ENCODE measurements at places on chromosomes 4 and X.

DNA sequence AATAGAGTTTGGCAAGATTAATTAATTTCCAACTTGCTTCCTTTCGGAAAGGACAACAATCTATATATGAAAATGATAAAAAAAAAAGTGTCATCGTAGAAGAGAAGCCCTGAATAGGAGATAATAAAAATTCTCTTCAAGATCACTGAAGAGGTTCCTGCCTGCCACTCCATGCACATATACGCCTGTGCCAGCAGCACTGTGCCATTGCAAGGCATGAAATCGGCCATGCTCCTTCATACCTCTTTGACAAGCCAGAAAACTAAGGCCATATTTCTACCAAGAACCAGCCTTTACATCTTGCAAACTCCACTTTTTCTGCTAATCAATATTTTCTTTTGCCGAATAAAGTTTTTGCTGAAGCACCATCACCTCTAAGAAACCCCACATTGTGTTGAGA lies 365.5 kb downstream of the CXXC4 start:
- no peak for DNase-seq

- DNase-seq = no peak
Observed at GRCh38 chrX:41684138-41684537, 4.6 kb upstream of the GPR34 start.

DNA sequence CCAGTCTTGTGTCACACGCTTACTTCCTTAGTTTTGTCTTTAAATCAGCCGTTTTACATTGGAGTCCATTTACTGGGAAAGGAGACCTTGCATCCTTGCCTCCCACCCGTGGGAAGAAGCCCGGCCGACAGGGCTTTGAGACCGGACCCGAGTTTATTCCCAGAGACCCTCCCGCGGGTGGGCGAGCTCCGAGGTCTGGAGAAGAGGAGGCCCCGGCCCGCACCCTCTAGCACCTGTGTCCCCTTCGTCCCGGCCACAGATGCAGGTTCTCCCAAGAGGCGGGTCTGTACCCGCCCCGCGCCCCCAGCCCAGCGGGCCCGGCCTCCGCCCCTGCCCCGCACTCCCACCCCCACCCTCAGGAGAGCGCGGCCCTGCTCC lies 3.8 kb upstream of the SLC26A1 start:
- no peak for DNase-seq

- DNase-seq = no peak
Observed at GRCh38 chr4:182144626-182145333, 98.4 kb upstream of the TENM3 start.

DNA sequence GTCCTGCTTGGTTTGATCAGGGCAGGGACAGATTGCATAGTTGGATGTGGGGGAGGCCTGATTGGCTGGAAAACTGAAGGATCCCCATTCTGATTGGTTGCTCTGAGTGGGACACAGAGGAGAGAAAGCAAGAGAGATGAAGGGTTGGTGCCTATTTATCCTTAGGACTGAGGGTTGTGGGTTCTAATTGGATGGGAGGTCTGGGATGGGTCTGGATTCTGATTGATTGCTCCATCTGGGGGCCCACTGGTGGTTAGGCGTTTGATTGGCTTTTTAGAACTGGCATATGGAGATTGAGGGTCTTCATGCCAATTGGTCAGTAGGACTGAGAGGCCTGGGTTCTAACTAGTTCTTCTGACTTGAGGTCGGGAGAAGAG lies 644 bp upstream of the EBP start:
- DNase-seq = no peak

DNA sequence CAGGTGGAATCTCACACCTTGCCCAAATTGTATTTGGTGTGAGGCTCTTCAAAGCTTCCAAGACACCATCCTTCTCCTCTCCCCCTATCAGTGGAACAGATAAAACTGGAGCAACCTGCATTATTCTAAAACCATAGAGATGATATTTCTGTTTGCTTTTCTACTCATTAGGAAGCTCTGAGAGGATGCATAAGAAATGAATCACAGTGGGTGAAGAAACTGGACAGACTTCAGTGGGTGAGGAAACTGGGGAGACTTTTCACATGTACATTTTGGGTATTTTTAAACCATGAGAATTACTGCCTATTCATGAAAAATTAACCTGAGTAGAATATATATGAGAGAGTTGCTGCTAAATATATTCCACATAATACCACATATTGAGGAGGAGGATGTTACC lies 16.4 kb downstream of the HAND2 start:
- no peak for DNase-seq

GRCh38 chrX:118347131-118347530 lies 1.2 kb downstream of the WDR44 start:
- no peak for DNase-seq

GRCh38 chr4:141899541-141899940 lies 263.2 kb downstream of the IL15 start:
- DNase-seq = no peak

GRCh38 chr4:26197018-26197779 lies 123.6 kb upstream of the RBPJ start:
- DNase-seq = peak; percentile 39

DNA sequence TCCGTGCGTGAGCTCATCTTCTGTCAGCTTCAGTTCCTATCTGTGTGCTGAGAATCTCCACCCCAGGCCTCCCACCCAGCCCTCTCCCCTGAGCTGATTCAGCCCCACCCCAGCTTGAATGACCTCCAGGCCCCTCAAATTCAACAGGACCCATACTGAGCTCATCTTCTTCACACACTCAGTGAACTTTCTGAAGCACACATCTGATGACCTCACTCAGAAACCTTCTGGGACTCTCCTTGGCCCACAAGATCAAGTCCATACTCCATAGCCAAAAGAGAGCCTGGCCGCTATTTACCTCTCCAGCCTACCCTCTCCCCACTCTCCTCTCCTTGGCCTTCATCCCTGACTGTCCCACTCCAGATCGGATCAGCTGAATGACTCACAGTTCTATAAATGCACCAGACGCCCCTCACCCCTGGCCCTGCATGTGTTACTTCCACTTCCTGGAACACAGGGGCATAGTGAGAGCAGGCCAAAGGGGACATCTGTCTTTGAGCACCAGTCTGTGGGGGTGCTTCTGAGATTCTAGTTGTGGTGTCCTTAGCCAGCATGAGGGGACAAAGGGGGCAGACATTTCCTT lies 62.5 kb downstream of the PJA1 start:
- no peak for DNase-seq

DNA sequence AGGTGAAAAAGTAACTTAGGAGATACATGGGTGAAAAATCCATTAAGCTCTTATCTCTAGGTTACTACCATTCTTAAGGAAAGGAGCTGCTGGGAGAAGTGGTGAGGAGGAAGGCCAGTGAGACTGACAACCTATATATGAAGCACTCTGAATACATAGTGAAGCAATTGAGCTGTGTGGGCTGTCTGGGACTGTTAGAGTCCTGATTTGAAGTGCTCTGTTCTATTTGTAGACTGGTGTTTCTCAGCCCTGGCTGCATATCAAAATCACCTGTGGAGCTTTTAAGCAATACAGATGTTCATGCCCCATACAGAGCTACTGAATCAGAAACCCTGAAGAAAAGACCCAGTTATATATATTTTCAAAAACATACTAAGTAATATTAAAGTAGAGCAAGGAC lies 3.9 kb downstream of the SERTM2 start:
- DNase-seq = no peak

GRCh38 chr4:55123791-55124190 lies 1.6 kb downstream of the KDR start:
- DNase-seq = no peak

DNA sequence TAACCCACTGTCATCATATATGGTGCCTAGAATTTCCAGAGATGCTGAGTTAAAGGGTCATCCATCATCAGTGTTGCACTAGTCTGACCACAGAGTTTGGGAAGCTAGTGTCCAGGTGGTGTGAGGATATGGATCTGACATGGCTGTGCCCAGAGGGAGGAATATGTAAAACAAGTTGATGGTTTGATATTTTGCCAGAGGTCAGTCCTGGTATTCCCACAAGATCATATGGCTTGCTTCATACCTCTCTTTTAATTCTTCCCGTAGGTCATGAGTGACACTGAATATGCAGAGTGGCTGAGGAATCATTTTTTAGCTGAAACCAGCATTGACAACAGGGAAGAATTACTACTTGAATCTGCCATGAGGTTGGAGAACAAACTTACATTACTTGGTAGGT lies 75.6 kb downstream of the ATP10D start:
- no peak for DNase-seq

- no peak for DNase-seq
Observed at GRCh38 chr4:107689912-107690587, 30.0 kb downstream of the PAPSS1 start.

DNA sequence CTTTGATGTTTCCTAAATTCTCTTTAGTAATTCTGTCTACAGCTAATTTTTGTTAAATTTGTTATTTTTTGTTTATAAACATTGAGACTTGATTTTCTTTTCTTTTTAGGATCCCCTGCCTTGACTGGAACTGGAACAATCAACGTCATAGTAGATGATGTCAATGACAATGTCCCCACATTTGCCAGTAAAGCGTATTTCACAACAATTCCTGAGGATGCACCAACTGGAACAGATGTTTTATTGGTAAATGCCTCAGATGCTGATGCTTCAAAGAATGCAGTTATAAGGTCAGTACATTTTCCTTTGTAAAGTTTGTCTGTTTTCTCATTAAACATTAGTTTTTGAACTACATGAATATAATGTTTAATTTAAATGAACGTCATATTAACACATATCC lies 119.4 kb downstream of the FAT4 start:
- DNase-seq = no peak

DNA sequence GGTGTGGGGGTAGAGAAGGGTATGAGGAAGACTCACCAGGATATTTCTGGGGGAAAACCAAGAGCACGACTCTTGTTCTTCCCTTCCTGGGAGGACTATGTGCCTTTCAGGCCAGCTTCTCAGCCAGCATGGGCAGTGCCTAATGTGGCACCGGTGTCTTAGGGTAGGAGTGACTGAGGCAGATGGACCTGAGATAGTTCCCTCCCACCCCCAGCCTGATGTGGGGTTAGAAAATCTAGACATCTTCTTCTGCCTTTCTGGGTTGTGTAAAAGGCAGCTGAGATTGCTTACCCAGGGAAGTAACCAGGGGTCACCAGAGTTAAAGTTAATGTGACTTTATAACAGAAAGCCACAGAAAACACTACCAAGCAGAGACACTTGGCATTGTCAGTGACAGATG lies 127.3 kb downstream of the TMA16 start:
- no peak for DNase-seq

DNA sequence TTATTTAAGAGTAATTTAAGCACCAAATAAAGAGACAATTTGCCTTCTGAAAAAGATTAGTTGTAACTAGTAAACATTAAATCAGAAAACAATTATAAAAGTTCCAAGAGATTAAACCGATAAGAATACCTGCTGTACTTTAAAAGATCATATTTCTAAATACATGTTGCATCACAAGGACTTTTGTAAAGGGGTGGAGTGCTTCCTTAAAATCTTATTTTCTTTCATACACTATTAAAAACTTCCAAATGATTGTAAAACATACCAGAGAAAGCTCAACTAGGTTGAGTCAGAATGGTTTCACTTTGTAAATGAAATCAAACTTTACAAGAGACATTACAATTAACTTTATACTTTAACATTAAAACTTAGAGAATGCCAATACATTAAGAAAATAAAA lies 41.8 kb downstream of the ACSL4 start:
- no peak for DNase-seq

GRCh38 chrX:104084534-104085277 lies 8.7 kb upstream of the TMSB15C start:
- no peak for DNase-seq

- no peak for DNase-seq
Observed at GRCh38 chr4:107906458-107907100, 24.8 kb upstream of the CYP2U1 start.

DNA sequence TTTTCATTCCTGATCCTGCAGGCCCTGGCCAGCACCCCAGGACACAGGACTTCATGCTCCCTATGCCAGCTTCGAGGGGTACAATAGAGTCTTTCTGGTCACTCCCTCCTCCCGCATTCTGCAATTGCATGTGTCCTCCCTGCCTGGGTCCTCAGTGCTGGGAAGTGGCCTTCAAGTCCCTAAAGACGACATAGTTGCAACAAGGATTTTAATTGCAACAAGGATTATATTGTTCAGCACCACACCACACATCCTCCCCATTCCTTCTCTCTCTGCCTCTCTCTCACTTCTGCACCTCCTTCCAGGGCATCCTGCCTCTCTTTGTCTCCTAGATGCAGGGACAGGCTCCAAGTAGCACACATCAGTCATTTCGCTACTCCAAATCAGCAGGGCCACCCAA lies 25.5 kb downstream of the SCD5 start:
- no peak for DNase-seq

GRCh38 chr4:109908731-109909130 lies 4.0 kb upstream of the EGF start:
- no peak for DNase-seq

DNA sequence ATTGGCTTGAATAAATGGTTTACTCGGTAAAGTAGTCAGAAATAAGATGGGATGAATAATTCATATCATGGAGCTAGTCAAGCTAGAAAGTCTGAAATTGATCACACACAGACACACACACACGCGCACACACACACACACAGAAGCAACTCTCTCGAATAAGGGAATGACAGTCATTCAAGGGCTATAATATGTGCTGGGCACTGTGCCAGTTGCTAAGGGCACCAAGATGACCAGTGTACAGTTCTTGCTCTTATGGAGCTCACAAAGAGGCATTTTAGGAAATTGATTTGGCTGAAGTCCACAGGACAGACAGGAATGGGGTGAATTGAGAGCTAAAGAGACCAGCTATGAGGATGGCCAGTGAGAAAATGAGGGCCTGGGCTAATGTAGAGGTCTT lies 34.2 kb upstream of the SH3D19 start:
- DNase-seq = no peak

GRCh38 chr4:10732914-10733415 lies 48.4 kb upstream of the CLNK start:
- no peak for DNase-seq

DNA sequence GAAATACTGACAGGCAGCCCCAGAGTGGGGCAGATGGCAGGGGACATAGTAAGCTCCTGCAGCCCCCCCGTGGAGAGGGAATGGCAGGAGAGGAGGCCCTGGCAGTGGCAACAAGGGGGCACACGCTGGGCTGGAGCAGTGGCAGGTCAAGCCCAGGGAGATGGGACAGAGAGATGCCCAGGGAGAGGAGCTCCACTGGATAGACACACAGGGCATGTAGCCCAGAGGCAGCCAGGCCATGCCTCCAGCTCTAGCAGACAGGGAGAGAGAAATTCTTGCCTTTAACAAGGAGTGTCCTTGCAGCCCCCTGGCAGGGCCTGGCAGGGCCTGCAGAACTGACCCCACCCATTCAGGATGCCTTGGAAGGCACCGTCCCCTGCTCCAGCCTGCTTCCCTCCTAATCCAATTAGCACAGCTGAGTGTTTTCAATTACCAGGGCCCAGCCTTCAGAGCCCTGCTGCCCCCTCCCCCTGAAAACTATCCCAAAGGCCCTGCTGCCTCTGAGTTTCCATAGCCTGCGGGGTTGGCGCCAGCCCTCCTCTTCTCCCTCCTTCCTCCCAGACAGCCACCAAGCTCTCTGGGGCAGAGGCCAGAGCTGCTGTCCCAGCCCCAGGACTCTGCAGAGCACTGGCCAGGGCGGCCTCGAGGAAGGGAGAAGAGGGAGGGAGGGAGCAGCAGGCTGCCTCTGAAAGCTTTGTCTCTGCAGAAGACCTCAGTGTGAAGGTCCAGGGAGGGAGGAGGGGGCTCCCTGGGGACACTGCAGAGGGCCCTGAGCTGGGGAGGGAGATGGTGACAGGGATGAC lies 12.5 kb downstream of the L1CAM start:
- DNase-seq = no peak
